ENCODE measurements at places on chromosomes 4 and X.

DNA sequence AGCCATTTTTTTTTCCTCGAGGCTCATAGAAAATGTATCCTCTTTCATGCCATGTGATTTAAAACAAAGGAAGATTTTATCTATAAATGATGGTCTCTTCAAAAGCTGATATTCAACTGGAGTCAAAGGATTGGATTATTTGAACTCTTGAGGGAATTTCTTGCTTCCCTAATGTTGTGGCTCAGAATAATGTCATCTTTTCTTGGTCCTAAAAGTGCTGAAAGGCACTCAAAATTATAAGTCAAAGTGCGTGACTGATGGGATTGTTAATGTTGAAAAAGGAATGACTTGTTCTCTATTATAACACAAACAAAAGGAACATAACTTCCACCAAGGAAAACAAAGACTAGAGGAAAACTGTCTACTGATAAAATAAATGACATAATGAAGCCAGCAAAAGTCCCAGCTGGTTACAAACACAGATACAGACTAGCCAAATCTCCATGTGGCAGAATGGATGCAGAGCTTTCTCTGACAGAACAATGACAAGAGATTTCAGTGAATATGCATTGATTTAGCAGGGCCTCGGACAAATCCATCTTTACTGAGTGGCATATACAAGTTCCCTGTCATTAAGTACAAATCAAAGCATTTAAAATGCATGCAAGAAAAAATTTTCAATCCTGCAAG, 552.6 kb downstream of the GBA3 start:
- no peaks in the 10 kb centered on the region for H3K27me3 ChIP-seq
- DNase-seq: no peak
- H3K36me3 ChIP-seq: no peaks in the 10 kb centered on the region
- H3K4me1 ChIP-seq: no peaks in the 10 kb centered on the region
- no peak overlapping the region for H3K4me3 ChIP-seq

- no peaks in the 10 kb centered on the region for H3K36me3 ChIP-seq
- DNase-seq: no peak
- no peak overlapping the region for H3K27ac ChIP-seq
- H3K4me1 ChIP-seq: no peaks in the 10 kb centered on the region
- no peaks in the 10 kb centered on the region for H3K27me3 ChIP-seq
Observed at GRCh38 chr4:38230121-38230801, 270.1 kb downstream of the PTTG2 start.

GRCh38 chrX:86930419-86930818, 587.2 kb upstream of the KLHL4 start:
- no peak for DNase-seq
- H3K36me3 ChIP-seq: no peaks in the 10 kb centered on the region
- no peak overlapping the region for H3K4me3 ChIP-seq
- H3K27ac ChIP-seq: no peak overlapping the region

- H3K27me3 ChIP-seq: no peaks in the 10 kb centered on the region
- H3K4me3 ChIP-seq: no peak overlapping the region
- no peak overlapping the region for H3K27ac ChIP-seq
Observed at GRCh38 chr4:81337211-81337610, 122.2 kb upstream of the PRKG2 start.

DNA sequence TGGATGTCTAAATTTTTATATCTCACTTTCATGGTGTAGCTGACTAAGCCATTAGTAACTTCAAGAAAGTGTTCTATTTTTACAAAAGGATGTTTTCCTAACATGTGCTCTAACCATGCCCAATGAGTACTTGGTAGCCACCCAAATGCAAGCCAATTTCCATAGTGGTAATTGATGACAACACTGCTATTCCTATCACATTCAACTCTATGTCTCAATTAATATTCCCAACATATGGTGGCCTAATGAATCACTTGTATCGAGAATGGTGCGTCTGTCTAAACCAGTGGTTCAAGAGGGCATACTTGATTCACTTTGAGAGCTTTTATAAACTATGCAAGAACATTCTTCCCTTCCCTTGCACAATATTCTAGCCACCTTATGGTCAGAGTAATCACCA, 112.9 kb upstream of the GPRIN3 start:
- no peak overlapping the region for H3K4me3 ChIP-seq
- H3K27me3 ChIP-seq: no peaks in the 10 kb centered on the region
- no peaks in the 10 kb centered on the region for H3K36me3 ChIP-seq
- DNase-seq: no peak

GRCh38 chr4:115834441-115834840, 721.0 kb upstream of the NDST4 start:
- no peak overlapping the region for H3K27ac ChIP-seq
- no peaks in the 10 kb centered on the region for H3K4me1 ChIP-seq
- no peak overlapping the region for H3K4me3 ChIP-seq

- peaks cover 3% of the 10 kb centered on the region for H3K4me1 ChIP-seq
- H3K36me3 ChIP-seq: no peaks in the 10 kb centered on the region
- peaks cover 10% of the 10 kb centered on the region for H3K27me3 ChIP-seq
- H3K27ac ChIP-seq: no peak overlapping the region
- H3K4me3 ChIP-seq: no peak overlapping the region
Observed at GRCh38 chr4:76430519-76431388, 4.3 kb upstream of the SHROOM3 start.

DNA sequence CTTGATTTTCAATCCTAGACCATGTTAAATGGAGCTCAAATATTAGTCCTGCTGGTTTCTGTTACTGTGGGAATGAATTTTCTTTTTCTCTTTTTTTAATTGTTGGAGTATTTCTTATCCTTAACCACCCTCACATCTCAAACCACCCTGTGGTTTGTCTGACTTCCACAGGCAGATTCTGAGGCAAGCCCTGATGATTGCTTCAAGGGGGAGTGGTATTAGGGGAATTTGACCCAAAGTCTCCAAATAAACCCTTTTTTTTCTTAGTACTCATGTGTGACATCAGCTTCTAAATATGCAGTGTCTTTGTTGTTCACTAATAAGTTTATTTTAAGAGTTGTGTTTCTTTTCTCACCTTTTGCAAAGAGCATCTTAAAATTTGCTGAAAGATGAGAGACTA, 810.3 kb downstream of the IL1RAPL1 start:
- H3K4me1 ChIP-seq: no peaks in the 10 kb centered on the region
- no peak overlapping the region for H3K27ac ChIP-seq
- H3K4me3 ChIP-seq: no peak overlapping the region
- H3K36me3 ChIP-seq: no peaks in the 10 kb centered on the region
- no peaks in the 10 kb centered on the region for H3K27me3 ChIP-seq

- no peaks in the 10 kb centered on the region for H3K36me3 ChIP-seq
- H3K4me3 ChIP-seq: peak overlapping the region; percentile 9
- no peak for DNase-seq
- H3K27me3 ChIP-seq: no peaks in the 10 kb centered on the region
Observed at GRCh38 chrX:130885996-130886395, 17.0 kb downstream of the ENOX2 start.

DNA sequence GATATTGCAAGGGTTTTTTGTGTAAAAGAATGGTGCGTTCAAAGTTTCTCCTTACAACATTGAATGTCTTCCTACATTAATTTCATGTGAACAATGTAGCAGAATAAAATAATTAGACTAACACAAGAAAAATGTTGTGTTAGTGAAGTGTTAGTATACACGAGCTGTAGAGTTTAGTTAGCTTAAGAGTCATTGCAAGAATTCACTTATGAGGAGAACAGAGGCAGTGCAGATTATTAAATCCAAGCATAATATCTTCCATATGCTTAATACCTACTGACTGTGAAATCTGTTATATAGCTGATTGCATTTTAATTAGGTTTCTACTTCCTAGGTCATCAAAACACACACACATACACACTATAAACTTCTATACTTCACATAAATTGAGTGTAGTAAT, 959.0 kb downstream of the FAT4 start:
- no peak overlapping the region for H3K27ac ChIP-seq
- peaks cover 8% of the 10 kb centered on the region for H3K4me1 ChIP-seq
- no peaks in the 10 kb centered on the region for H3K27me3 ChIP-seq
- no peaks in the 10 kb centered on the region for H3K36me3 ChIP-seq
- no peak for DNase-seq

GRCh38 chr4:2301806-2302205, 39.9 kb upstream of the MXD4 start:
- no peak for DNase-seq
- H3K36me3 ChIP-seq: no peaks in the 10 kb centered on the region
- no peaks in the 10 kb centered on the region for H3K4me1 ChIP-seq
- no peak overlapping the region for H3K27ac ChIP-seq
- H3K4me3 ChIP-seq: no peak overlapping the region

- no peak overlapping the region for H3K27ac ChIP-seq
- no peaks in the 10 kb centered on the region for H3K4me1 ChIP-seq
- H3K36me3 ChIP-seq: no peaks in the 10 kb centered on the region
- DNase-seq: no peak
- H3K27me3 ChIP-seq: no peaks in the 10 kb centered on the region
Observed at GRCh38 chr4:151472711-151473110, 63.7 kb downstream of the FHIP1A start.

GRCh38 chr4:168864821-168865541, 145.1 kb downstream of the CBR4 start:
- H3K36me3 ChIP-seq: no peaks in the 10 kb centered on the region
- peaks cover 83% of the 10 kb centered on the region for H3K4me1 ChIP-seq
- DNase-seq: no peak
- no peak overlapping the region for H3K4me3 ChIP-seq

DNA sequence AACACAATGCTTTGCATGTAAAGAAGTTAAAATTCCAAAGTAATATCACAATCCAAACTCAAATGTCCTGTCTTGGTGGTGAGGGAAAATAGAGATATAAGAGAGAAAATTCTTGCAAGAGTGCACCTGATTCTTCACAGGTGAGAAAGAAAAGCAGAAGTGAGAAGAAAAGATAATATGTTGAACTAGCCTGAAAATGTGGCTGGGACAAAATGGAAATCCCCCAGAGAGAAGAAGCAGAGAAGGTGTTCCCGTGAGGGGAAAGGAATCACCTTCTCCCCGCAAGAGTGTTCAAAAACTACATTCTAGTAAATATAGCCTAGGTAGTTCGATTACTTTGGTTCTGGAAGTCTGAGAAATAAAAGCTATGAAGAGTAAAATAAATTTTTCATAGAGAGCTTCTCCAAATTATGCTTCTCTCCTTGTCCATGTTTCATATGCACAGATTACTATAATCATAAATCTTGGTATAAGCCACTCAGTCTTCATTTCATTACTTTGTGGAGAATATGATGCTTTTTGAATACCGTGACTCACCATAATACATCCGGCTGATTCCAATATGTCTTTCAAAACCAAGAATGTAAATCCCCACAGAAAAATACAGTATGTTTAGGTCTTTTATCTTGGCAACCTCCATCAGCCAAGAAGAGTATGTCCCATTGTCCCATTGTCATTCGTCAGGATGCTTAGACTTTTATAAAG, 63.1 kb downstream of the COX18 start:
- H3K4me1 ChIP-seq: no peaks in the 10 kb centered on the region
- no peaks in the 10 kb centered on the region for H3K27me3 ChIP-seq
- DNase-seq: no peak
- H3K27ac ChIP-seq: no peak overlapping the region
- no peak overlapping the region for H3K4me3 ChIP-seq
- no peaks in the 10 kb centered on the region for H3K36me3 ChIP-seq
